ENCODE measurements at places on chromosomes 6 and 20. TPM values are rescaled to one million over a fixed set of nuclear protein-coding genes. Genes with fewer than 3 reads are reported as not detected.

Gene GNRH2
- total RNA-seq, result 0.32 TPM

Gene HLA-DOA
- under 0.01 TPM for total RNA-seq

Gene GMEB2
- 6.5 TPM for total RNA-seq

Gene ADGRF1
- total RNA-seq, result not detected

Gene GABBR1
- total RNA-seq, result 18.8 TPM

Measured in bronchial smooth muscle cell (primary cell).